Activated CD4-positive, alpha-beta T cell treated with anti-CD3 and anti-CD28 coated beads, Interleukin-2, amount 50 U/mL, for 4 hours (primary cell): ENCODE measurements at places on chromosomes 16 and 17.

GRCh38 chr17:17722081-17722905, 41.0 kb downstream of the RAI1 start:
- DNase-seq, result no peak

- DNase-seq, result no peak
Measured at GRCh38 chr17:2850991-2851390, 54.8 kb downstream of the RAP1GAP2 start.

DNA sequence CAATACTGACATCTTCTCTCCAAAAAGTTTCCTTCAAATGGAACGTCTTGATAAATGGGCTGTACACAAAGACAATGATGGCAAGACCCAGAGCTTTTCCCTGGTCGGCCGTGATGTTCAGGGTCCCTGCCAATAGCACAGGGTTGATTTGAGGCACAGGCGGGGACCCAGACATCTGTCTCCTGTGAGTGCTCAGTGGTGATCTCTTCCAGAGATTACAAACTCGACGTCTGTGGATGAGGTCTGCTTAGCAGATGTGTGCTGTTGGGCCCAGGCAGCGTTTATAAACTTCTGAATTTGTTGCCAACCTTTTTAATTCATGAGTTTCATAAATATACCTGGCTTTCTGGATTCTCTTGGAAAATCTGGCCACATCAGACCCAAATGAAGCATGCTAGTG, 14.9 kb downstream of the CPPED1 start:
- DNase-seq, result no peak

GRCh38 chr17:81438007-81438659, 42.9 kb downstream of the BAHCC1 start:
- DNase-seq, result no peak

DNA sequence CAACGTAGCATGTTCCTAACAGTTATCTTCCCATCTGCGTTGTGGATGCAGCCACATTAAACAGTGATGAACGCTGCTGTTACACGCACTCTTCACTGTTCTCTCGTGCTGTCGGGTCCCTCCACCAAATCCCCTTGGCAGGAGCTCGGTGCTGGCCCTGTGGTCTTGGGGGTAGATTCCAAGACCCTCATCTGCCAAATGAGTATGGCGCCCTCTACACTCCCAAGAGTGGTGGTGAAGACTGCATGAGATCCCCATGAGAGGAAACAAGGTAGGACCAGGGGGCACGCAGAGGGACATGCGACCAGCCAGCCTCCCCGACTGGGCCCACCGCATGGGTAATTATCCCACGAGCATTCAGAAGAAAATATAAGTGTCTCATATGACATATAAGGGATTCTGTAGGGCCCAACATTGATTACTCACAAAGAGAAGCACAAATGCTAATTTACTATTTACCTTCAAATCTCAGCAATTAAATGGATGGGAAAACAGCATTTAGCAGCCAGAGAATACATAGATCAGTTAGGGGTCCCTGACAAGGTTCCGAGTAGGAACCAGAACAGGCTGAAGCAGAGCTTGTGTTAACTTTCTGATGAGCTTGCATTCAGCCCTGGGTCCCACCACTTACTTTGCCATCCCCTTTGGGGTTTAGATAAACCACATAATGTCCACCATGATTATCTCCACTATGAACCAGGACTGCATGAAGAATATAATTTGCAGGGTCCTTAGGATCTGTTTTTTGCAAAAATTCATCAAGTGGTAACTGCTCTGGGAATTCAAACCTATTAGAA, 23.8 kb downstream of the LITAFD start:
- DNase-seq, result no peak

- DNase-seq, result no peak
Measured at GRCh38 chr17:73683771-73684170, 39.5 kb upstream of the SDK2 start.

GRCh38 chr16:81542609-81543570, 98.3 kb downstream of the CMIP start:
- no peak for DNase-seq

- no peak for DNase-seq
Measured at GRCh38 chr17:33732116-33732515, 439.0 kb upstream of the ASIC2 start.

DNA sequence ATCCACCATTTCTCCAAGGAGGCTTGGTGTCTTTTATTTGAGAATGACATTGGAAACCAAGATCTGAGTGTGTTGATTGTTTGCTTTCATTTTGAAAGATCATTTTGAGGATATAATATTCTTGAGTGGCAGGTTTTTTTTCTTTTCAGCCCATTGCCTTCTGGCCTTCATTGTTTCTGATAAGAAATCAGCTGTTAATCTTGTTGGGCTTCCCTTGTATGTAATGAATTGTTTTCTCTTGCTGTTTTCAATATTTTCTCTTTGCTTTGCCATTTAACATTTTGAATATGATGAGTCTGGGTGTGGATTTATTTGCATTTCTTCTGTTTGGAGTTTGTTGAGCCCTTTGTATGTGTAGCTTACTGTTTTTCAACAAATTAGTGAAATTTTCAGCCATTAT, 22.0 kb downstream of the PRSS54 start:
- no peak for DNase-seq

DNA sequence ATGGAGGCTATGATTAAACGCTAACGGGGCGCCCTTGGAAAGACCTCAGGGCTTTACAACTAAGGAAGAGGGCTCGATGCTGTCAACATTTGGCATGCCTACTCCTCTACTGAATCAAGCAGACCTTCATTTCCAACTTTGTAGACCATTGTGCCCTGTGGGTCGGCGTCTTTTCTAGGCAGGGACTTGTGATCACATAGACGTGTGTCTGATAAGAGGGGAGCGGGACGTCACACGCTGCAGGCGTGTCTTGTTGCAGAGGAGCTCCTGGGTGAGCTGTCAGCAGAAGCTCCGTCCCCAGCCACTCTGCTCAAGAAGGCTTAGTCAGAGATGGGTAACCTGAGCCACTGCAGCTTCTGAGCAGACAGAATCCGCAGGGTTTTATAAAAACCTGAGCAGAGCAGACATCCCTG, 2.8 kb downstream of the MAPK8IP3 start:
- DNase-seq, result no peak
